Activated T-helper 1 cell treated with anti-CD3 and anti-CD28 coated beads, Interleukin-12 subunit alpha, Interleukin-12 subunit beta, Interleukin-2, Interleukin-4 antibody, amounts not matched to agents 30 ng/mL and 10 ng/mL and 1 ng/mL, durations not matched to agents 14 hours and 24 hours and 36 hours (primary cell): ENCODE measurements at places on chromosomes 16 and 17. TPM values are rescaled to one million over a fixed set of nuclear protein-coding genes. Genes with fewer than 3 reads are reported as not detected.
A peak's percentile ranks its signal among the peaks of the same experiment; 100 is the strongest.

Gene C1QTNF8
- total RNA-seq: not detected in 2 replicates

DNA sequence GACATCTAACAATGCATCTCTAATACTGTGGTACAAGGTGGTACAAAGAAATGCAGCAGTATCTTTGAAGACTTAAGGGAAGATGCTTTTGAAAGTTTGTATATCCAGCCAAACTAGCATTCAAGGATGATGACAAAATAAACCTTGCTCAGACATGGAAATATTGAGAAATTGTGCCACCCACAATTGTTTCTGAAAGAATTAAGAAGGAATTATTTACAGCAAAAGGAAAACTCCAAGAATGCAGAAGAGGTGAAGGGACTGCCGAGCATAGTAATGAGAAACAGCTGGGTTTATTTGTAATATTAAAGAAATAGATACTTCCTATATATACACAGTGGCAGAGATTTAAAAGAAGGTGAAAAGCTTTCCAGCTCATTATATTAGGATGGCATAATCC is 29.5 kb downstream of the PMFBP1 start:
- H3K4me3 ChIP-seq: no peak overlapping the region
- peaks cover 2% of the 10 kb centered on the region for H3K27me3 ChIP-seq
- no peaks in the 10 kb centered on the region for H3K4me1 ChIP-seq
- no peak overlapping the region for H3K27ac ChIP-seq

DNA sequence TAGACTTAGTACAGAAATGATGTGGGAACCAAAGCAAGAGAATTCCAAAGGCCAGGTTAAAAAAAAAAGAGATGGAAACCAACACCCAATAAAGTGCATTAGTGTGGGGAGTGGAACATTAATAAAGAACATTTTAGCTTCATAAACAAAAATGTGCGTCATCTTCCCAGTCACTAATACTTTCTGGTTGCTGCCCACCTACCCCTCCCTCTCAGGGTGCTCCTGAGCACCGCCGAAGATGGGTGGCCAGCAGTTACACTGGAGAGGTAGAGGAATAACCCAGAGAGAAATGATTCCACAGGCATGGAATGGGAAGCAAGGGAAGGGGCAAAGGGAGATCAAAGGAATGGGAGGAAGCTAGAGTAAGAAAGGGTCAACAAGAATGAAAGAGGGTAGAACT is 6.0 kb upstream of the CHD3 start:
- no peak overlapping the region for H3K27ac ChIP-seq
- no peak overlapping the region for H3K4me3 ChIP-seq

- H3K36me3 ChIP-seq: no peaks in the 10 kb centered on the region
- no peak overlapping the region for H3K27ac ChIP-seq
- no peak for DNase-seq
- H3K4me3 ChIP-seq: no peak overlapping the region
- H3K4me1 ChIP-seq: peaks cover 4% of the 10 kb centered on the region
- peaks cover 3% of the 10 kb centered on the region for H3K27me3 ChIP-seq
Observed at GRCh38 chr17:47291242-47291873, 32.4 kb upstream of the EFCAB13 start.

DNA sequence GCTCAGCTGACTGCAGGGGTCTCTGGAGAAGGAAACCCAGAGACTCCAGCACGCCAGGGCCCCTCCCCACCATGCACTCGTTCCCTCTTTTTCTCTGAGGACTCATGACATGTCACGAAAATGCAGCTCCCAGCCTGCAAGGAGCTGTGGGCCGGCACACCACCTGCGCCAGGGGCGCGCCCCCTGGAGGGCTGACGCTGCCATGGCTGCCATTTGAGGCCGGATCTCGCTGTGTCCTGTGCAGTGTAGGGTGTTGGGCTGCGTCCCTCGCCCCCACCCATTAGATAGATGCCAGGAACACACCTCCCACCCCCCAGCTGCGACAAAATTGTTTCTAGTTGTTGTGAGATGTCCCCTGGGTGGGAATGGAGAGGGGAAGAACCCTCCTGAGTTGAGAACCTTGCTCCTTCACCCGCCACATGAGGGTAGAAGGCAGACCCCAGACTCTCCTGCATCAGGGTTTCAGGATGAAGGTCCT is 8.2 kb downstream of the SYNGR2 start:
- H3K27ac ChIP-seq: no peak overlapping the region
- no peak overlapping the region for H3K4me3 ChIP-seq
- H3K36me3 ChIP-seq: peaks cover 35% of the 10 kb centered on the region

DNA sequence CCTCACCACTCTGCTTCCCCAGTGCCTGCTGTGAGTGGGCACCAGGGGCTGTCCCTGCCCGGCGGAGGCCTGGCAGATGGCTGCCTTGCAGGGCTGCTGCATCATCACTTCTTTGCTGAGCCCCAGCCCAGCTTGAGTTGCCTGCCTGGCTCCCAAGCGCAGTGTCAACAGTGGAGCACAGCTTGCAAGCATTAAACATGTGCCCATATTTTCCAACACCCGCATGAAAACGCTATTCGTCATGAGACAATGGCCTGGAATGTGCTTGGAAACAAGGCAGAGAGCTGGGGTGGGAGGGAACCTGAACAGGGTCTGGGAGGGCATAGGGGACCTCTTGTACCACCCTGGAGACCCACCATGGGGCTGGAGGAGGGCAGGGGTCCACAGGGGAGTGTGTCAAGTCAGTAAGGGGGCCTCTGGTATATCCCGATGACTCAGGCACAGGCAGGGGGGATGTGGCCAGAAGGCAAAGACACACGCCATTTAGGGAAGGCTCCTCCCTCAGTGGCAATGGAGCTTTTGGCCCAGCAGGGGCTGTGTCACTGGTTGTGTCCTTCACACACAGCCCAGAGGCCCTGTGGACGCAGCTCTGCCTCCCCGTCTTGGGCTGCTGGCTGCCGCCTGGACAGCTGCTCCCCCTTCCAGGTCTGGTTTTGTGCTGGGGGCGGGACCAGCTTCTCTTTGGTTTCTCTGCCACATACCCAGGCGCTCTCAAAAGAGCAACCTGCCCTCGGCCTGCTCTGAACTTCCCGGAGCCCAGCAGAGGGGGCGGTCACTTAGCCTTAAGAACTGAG is 17.4 kb upstream of the MTSS2 start:
- H3K4me1 ChIP-seq: no peaks in the 10 kb centered on the region
- no peaks in the 10 kb centered on the region for H3K36me3 ChIP-seq
- no peak overlapping the region for H3K27ac ChIP-seq
- no peak overlapping the region for H3K4me3 ChIP-seq
- no peak for DNase-seq
- no peaks in the 10 kb centered on the region for H3K27me3 ChIP-seq

DNA sequence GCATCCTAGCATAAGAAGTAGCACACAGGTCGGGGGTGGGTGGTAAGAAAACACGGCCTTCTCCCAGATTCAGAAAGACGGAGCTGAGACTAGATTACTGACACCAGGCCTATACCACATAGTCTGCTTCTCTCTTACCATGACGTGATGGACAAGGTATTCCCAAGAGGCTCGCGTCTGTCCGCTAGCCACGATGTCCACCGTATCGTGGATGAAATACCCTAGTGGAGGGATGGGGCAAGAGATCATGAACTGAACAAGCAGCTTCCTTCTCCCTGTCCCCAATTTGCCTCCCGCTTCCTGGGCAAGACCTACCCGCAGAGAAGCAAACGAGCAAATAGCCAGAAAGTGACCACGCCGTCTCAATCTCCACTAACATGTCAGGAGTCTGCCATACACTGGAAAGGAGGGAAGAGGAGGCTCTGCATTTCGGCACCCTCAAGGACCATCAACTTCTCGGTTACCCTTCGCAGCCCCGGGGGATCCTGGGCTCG is 820 bp downstream of the TLCD1 start:
- peak overlapping the region; percentile 89 for H3K4me3 ChIP-seq
- DNase-seq: no peak
- peak overlapping the region; percentile 86 for H3K27ac ChIP-seq
- H3K36me3 ChIP-seq: peaks cover 46% of the 10 kb centered on the region

Gene NPIPA5
- 11.0 and 16.5 TPM in 2 replicates for total RNA-seq

DNA sequence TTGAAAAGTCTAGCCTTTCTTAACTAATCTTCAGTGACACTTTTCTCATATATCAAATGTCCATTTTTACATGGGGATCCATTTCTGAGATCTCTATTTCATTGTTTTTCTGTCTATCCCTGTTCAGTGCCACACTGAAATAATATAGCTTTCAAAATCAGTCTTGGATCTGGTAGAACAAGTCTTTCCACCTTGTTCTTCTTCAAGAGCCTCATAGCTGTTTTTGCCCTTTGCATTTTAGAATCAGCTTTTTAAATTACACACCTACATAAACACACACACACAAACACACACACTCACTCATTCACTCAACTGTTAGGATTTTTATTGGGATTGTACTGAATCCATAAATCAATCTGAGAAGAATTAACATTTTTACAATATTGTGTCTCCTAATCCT is 19.2 kb downstream of the GSDMB start:
- H3K4me1 ChIP-seq: peaks cover 26% of the 10 kb centered on the region
- no peaks in the 10 kb centered on the region for H3K27me3 ChIP-seq
- H3K4me3 ChIP-seq: no peak overlapping the region
- no peak overlapping the region for H3K27ac ChIP-seq

DNA sequence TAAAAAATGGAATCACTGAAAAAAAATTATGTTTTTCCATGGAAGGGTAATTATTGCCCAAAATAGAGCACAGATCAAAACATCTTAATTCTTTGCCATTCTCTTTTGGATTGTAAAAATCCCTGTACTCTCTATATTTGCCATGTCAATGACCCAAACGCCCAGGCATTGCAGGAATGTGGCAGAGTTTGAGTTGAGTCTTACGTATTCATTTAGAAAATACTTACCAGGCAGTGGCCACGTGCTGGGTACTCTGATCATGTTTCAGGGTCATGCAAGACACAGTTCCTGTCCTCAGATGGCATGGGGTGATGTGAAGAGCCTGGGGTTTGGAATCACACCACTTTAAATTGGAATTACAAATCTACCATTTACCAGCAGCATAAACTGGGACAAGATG is 267.7 kb downstream of the ABCC12 start:
- H3K4me3 ChIP-seq: no peak overlapping the region
- H3K27ac ChIP-seq: no peak overlapping the region

Gene ADGRG3
- not detected in 2 replicates for total RNA-seq

- H3K27me3 ChIP-seq: peaks cover 2% of the 10 kb centered on the region
- no peak overlapping the region for H3K27ac ChIP-seq
- no peak overlapping the region for H3K4me3 ChIP-seq
- H3K4me1 ChIP-seq: no peaks in the 10 kb centered on the region
- no peaks in the 10 kb centered on the region for H3K36me3 ChIP-seq
- no peak for DNase-seq
Observed at GRCh38 chr16:85491798-85492294, 121.3 kb upstream of the GSE1 start.

Gene CTRB1
- total RNA-seq: not detected in 2 replicates

DNA sequence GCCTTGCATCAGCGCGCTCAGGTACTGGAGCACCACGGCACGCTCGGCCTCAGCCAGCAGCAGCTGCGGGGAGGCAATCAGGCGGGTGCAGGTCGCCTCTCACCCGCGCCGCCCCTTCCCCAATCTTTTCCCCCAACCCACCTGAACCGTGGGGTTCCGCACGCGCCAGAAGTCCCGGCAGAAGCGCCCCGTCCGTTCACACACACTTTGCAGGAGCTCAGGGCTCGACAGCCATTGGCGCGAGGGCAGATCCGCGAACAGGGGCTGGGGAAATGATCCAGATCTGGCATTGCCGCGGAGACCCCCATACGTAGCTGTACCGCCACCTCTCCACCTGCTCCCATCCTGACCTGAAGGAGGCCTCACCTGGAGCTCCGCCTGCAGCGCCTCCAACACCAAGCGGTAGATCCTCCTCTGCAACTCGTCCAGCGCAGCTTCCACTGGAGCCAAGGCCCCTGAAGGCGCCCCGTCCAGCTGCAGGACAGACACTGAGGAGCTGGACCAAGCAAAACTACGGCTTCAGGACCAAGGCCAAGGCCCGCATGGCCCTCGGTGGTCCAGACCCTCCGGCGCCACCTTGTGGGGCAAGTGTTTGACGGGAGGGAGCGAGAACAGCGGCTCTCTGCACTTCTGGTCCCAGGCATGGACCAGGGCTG is 1.4 kb upstream of the MATCAP1 start:
- no peaks in the 10 kb centered on the region for H3K36me3 ChIP-seq
- H3K27ac ChIP-seq: peak overlapping the region; percentile 89
- peak overlapping the region; percentile 92 for H3K4me3 ChIP-seq

DNA sequence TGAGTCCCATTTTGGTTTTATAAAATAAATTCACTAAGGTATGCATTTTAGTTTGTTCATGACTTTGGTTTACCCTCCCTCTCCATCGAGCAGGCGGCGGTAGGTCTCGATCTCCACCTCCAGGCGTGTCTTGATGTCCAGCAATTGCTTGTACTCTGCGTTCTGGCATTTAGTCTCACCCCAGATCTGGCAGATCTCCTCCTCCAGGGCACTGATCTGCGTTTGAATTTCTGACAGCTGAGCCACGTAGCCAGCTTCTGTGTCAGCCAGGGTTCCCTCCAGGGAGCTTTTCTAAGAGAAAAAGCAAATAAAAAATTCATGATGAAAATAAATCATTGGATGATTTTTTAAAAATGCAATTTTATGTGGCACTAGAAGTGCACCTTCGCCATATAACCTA is 4.2 kb downstream of the KRT24 start:
- no peak overlapping the region for H3K27ac ChIP-seq
- no peaks in the 10 kb centered on the region for H3K4me1 ChIP-seq
- H3K36me3 ChIP-seq: no peaks in the 10 kb centered on the region
- peaks cover 29% of the 10 kb centered on the region for H3K27me3 ChIP-seq
- no peak overlapping the region for H3K4me3 ChIP-seq

Gene KRT35
- not detected in 2 replicates for total RNA-seq

DNA sequence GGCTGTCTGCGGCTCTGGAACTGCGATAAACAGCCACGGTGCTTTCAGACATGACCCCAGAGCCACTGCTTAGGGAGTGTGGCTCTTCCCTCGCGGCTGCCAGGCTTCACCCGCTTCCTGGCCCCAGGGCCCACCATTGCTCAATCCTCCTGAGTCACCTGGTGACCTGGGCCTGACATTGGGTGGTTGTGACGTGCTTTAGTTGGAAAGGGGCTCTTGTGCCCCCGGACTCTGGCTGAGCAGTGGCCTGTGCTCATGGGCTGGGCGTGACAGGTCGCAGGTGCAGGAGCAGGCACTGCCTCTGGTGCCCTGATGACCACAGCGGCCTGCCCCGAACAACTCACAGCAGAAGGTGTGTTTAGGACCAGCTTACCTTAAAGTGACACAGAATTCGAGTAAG is 8.6 kb upstream of the NUDT16L1 start:
- no peaks in the 10 kb centered on the region for H3K27me3 ChIP-seq
- peaks cover 7% of the 10 kb centered on the region for H3K36me3 ChIP-seq
- no peak overlapping the region for H3K4me3 ChIP-seq
- H3K27ac ChIP-seq: no peak overlapping the region

DNA sequence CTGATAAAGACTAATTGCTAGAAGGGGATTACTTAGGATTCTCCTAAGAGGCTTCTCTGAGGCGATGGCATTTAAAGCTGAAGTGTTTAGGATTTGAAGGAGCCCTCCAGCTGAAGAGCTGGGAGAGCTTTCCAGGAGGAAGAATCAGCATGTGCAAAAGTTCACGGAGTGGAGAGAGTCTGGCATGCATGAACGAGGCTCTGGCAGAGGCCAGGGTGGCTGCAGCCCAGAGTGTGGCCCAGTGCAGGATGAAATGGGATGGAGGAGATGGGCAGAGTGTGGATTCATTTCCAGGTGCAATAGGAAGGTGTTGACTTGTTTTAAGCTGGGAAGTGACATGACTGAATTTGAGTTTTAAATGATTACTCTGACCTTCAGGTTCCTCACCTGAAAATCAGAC is 249.0 kb upstream of the CCL2 start:
- H3K27ac ChIP-seq: no peak overlapping the region
- DNase-seq: no peak
- no peak overlapping the region for H3K4me3 ChIP-seq
- peaks cover 3% of the 10 kb centered on the region for H3K27me3 ChIP-seq
- no peaks in the 10 kb centered on the region for H3K4me1 ChIP-seq

Gene CMTM1
- total RNA-seq: 12.5 and 13.9 TPM in 2 replicates
